ENCODE measurements at places on chromosomes 3 and 15.

DNA sequence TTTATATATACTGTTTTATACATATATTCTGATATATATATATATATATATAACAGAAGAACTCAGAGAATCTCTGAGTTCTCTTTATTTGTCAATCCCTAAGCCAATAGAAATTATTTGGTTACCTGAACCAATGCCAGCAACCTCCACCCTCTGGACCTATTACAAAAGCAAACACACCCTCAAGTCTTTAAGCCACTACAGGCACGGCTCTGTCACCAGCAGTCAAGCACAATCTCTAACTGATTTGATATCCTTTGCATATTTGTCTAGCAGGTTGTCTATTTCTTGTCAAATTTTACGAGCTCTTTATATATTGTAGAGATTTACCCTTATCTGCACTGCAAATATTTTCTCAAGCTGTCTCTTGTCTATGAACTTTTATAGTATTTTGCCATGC lies 66.6 kb upstream of the TOPAZ1 start:
- DNase-seq: no peak

- DNase-seq: no peak
Observed at GRCh38 chr15:36156879-36157427, 422.5 kb upstream of the CDIN1 start.

GRCh38 chr15:39290711-39291435 lies 290.0 kb upstream of the THBS1 start:
- DNase-seq: no peak

- DNase-seq: no peak
Observed at GRCh38 chr3:197028728-197029510, 698 bp downstream of the MELTF start.

GRCh38 chr3:133246119-133246518 lies 153.7 kb upstream of the BFSP2 start:
- no peak for DNase-seq

- DNase-seq: no peak
Observed at GRCh38 chr3:88307666-88308065, 157.9 kb downstream of the C3orf38 start.

- DNase-seq: no peak
Observed at GRCh38 chr3:57288403-57288802, 4.1 kb downstream of the ASB14 start.

- DNase-seq: peak; percentile 80
Observed at GRCh38 chr3:129441782-129442181, 1.8 kb downstream of the IFT122 start.

GRCh38 chr3:172040981-172041963 lies 1.9 kb downstream of the FNDC3B start:
- peak; percentile 70 for DNase-seq

DNA sequence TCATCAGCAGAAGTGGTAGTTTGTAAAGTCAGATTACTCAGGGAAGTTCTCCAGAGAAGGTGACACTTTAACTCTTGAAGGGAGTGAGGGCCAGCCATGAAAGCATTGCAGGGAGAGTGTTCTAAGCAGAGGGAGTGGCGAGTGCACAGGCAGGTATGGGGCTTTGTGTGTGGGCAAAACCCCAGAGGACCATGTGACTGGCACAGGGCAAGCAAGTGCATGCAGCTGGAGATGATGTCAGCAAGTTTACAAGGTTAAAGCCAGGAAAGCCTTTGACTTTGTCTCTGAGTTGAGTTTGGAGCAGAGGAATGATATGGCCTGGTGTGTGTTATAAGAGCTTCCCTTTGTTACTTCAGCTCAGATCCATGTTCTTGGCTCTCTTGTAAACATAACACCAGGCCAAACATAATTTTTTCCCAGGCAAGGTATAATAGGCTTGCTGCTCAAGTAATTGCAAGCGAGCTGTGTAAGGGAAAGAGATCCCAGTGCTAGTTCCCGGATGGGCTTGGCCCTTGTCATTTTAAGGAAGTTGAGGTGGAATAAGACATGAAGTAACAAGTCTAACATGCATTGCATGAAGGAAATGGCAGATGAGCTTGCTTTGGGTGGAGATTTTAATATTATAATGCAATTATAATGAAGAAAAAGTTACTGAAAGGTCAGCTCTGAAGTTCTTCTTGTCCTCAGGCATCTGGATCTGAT lies 341.1 kb upstream of the LRRC3B start:
- no peak for DNase-seq

DNA sequence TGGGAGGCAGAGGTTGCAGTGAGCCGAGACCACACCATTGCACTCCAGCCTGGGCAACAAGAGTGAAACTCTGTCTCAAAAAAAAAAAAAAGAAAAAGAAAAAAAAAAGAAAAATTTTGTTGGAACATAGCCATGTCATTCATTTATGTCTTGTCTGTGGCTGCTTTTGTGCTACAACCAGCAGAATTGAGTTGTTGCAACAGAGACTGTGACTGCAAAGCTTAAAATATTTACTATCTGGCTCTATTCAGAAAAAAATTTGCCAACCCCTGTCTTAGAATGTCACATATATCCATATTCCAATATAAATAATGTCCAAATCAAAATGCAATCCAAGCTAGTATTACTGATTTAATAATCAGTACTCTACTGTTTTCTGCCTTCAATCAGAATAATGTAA lies 25.1 kb downstream of the CD80 start:
- DNase-seq: no peak

DNA sequence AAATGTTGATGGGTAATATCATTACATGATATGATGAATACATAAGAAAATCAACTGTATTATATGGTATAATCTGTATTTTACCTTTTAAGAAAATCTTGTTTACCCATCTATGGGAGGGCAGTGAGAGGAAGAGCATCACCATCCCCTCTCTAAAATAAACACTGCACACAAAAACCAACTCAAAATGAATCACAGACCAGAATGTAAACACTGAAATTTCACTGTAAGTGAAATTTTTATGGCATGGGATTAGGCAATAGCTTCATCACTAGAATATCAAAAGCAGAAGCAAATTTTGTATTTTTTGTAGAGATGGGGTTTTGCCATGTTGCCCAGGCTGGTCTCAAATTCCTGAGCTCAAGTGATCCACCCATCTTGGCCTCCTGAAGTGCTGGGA lies 26.2 kb downstream of the IFT80 start:
- DNase-seq: peak; percentile 63

GRCh38 chr3:9782770-9783169 lies 9.5 kb downstream of the TADA3 start:
- no peak for DNase-seq

DNA sequence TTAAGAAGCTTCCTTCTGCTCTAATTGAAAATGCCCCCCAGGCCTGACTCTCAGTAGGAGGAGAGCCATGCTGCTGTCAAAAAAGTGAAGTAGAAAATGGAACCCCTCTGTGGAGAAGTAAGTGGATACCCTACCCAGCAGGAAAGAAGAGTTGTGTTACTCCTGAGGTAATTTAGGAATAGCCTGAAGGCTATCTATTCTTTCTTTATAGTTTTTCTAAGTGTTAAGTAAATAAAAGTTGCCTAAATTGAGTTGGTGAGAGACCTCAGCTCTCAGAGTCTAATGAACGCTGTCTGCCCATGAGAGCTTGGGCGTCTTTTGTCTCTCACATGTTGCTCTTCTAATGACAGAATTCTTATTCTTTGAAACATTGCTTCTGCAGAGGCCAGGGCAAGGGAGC lies 116.2 kb downstream of the NSUN3 start:
- DNase-seq: no peak

DNA sequence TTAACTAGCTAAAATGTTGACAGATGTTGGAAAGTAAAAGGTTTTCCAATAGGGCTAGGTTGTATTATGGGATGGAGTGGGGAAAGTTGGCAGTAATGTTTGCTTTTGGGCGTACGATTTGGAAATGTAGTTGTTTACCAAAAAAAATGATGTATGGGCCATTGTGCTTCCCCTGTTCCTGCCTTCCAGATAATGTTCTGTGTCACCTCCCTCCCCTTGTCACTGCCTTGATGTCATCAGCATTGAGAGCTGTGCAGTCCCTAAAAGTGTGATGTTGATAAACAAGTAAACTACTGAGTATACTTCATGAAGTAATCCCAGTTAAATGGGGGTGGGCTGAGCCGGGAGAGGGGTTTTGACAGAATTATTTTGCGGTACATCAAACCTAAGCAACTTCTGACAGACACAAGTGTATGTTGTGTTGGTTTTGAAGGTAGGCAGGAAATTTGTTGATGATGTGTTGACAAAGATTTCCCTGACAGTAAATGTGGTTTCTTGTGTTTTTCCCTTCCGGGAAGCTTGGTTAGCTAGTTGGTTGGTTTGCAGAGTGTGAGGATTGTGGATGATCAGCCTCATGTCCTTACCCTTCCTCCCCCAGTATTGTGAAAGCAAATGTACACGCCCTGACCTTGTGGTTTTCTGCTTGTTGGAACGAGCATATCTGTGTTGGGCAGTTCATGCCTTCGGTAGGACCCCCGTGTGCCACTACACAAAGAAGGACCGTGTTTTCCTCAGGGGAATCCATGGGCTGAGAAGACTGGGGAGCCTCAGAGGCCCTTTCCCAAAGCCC lies 87.3 kb downstream of the PGPEP1L start:
- no peak for DNase-seq

DNA sequence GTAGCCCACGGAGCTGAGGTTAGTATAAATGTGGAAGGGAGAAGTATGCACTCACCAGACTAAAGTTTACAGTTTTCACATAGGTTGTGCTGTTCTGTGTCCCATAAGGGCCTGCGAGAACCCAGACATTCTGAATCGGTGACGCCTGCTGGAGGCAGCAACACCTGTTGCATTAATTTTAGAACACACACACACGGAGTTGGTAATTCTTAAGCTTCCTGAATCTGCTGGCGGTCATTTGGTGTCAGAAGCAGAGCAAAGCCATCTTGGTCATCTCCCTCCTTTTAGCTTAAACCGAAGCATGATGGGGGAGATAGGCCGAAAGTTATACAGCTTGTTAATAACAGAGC lies 41.1 kb upstream of the AP3B2 start:
- peak; percentile 3 for DNase-seq

DNA sequence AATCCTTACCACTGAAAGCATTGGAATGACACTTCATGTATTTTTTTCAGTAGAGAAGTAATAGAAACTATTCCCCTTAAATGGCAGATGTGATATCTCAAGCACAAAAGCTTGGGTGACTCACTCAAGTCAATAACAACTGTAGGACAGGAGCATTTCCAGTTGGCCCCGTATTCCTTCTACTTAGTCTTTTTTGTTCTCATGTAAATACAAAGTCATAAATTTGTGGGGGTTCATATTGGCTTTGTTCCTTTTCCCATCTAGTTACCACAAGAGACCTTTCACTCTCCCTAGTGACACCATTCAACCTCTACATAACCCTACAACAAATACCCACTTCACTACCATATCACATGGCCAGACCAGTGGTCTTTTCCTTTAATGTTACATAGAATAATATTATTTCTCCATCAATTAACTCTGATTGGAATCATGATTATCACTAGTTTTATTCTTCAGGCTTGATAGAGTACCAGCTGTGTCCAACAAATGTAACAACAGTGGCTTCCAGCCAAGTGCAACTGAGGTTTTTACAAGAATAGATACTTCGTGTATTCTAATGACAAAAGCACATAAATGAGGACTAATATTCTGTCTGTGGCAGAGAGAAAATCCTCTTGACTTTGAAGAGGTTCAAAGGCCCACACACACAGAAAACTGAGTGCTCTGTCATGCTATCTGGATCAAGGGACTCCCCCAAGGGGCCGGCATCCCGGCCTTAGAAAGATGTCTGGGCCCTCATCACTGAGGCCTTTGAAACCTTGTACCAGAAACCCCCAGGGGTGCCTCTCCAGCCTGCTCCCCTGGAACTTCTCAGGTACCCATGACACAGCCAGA lies 94.0 kb upstream of the THBS1 start:
- no peak for DNase-seq

DNA sequence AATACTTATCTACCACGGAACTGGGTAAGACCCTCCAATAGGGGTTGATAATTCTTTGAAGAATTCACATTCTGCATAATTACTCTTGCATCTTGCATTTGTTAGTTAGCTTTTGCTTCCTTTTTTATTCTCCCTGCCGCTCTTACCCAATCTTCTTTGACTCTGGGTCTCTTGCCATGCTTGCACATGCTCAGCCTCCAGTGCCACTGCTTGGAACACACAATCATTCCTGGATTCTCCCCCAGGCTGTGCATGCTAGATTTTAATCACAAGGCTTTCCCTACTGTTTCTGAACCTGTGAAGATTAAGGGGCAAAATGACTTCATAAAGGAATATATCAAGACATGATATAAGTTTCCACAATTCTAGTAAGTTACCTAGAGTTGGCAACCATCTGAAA lies 133.1 kb downstream of the IL1RAP start:
- DNase-seq: no peak

GRCh38 chr3:178203165-178203564 lies 333.1 kb upstream of the KCNMB2 start:
- DNase-seq: peak; percentile 36

DNA sequence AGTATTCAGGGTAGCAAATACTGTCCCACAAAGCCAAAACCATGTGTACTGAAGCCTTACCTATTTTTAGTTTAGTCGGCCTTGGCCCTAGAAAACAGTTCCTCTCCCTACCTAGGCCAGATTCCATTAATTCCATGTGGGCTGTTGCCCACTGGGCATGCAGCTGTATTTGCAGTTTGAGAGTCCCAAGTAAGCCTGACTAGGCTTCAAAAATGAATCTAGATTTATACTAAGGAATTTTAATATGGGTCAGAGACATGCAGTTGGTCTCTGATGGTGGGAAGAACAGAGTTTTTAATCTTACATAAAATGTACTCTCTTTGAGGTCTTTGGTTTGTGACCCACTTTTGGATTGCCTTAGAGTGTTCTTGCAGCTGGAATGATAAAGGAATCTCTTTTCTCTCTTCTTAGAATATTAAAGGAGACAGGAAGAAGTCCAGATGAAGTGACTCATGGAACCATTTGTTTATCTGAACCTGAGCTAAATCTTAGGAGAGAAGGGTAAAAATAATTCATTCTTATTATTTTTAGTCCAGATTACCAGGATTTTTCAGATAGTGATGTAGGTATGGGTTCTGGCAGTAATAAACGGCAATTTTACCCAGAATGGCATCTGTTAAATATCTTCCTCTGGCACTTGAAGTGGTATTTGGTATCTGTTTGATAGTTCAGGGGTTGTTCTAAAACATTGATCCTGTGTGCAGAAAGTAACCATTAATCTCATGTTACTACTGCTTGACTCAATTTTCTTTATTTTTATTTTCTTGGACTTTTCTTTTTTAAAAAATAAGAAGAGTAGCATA lies 33.8 kb downstream of the GLCE start:
- DNase-seq: peak; percentile 6

DNA sequence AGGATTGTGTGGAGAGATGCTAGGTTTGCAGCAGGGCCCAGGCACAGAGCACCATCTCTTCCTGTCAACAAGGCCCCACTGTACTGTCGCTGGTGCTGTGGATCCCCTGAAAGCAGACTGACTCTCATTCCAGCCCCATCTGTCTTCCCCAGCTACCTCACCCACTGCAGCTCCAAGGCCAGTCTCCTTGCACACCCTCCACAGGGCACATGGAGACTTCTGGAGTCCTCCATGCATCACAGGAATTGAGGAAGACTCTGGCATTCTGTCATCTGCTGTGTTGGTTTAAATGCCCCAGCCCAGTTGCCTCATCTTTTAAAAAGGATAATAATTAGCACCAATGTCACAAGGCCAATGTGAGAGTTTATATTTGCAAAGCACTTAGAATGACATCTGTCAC lies 301.2 kb downstream of the RPLP1 start:
- no peak for DNase-seq

- peak; percentile 49 for DNase-seq
Observed at GRCh38 chr3:149554826-149555225, 80.3 kb downstream of the TM4SF4 start.

- DNase-seq: no peak
Observed at GRCh38 chr3:139527265-139527664, 12.3 kb downstream of the RBP1 start.

- no peak for DNase-seq
Observed at GRCh38 chr3:11570789-11571495, 72.8 kb downstream of the VGLL4 start.

GRCh38 chr15:99504071-99504822 lies 61.5 kb upstream of the MEF2A start:
- no peak for DNase-seq

Measured in MG63 (cell line).